MCF 10A (cell line): ENCODE measurements at places on chromosomes 1 and 21. TPM values are rescaled to one million over a fixed set of nuclear protein-coding genes. Genes with fewer than 3 reads are reported as not detected.

Gene CLDN17
- total RNA-seq, result not detected in 2 replicates

Gene C1orf53
- total RNA-seq, result 10.7 and 15.1 TPM in 2 replicates

Gene SLC35D1
- total RNA-seq, result 11.5 and 17.7 TPM in 2 replicates

Gene LRRIQ3
- total RNA-seq, result 0.63 and 0.86 TPM in 2 replicates

Gene EPS15
- 48.2 and 48.7 TPM in 2 replicates for total RNA-seq

Gene DVL1
- total RNA-seq, result 96.2 and 113 TPM in 2 replicates

Gene IFNLR1
- 0.12 and 0.19 TPM in 2 replicates for total RNA-seq

Gene COL11A1
- total RNA-seq, result not detected in 2 replicates

Gene FNDC10
- total RNA-seq, result 4.3 and 5.1 TPM in 2 replicates

DNA sequence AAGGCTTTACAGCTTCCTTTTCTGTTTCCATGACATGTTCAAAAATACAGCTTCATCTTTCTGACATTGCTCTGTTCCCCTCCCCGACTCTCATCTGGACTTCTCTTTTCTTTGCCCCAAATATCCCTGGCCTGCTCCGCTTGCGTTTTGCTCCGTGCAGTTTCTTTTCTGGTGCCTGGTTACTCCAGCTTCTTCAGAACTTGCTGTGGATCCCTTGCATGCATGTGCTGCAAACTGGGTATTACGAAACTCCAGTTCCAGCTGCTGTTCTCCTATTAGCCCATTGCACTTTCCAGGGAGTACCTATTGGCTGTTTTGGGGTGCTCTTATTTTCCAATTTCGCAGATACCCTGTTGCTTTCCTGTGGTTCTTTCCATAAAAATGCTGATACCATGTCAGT is 9.9 kb upstream of the NDC1 start:
- no peak for DNase-seq

GRCh38 chr1:1092149-1092855 is 18.2 kb upstream of the RNF223 start:
- DNase-seq, result no peak

- no peak for DNase-seq
Observed at GRCh38 chr1:229597877-229598276, 28.0 kb downstream of the TAF5L start.

GRCh38 chr21:15343066-15343465 is 278.3 kb upstream of the NRIP1 start:
- DNase-seq, result no peak

- no peak for DNase-seq
Observed at GRCh38 chr21:40057331-40057730, 190.1 kb downstream of the PCP4 start.

DNA sequence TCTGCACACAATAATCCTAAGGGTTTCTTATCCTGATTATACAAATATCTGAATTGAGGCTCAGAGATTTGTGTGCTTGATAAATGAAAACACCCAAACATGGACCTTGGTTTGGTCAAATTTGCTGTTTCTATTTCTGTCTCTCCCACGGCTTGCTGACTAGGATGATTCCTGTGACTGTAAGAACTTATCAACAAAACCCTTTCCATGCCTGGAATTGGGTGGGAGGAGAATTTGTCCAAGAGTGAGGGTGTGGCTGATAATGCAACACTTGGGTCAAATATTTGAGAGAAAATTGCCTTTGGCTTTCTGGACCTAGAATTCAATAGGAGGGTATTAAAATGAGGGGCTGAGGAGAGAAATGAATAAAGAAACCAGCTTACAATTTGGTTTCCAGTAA is 48.0 kb downstream of the RHBG start:
- DNase-seq, result no peak

GRCh38 chr1:1206376-1206965 is at the start of gene TNFRSF18:
Gene TNFRSF18, minus strand, starts transcription at chr1:1206592. Its CDS starts 21 bp downstream, at chr1:1206571.
- no peak for DNase-seq

GRCh38 chr1:45769261-45769932 is 18.9 kb upstream of the IPP start:
- DNase-seq, result peak; percentile 4

DNA sequence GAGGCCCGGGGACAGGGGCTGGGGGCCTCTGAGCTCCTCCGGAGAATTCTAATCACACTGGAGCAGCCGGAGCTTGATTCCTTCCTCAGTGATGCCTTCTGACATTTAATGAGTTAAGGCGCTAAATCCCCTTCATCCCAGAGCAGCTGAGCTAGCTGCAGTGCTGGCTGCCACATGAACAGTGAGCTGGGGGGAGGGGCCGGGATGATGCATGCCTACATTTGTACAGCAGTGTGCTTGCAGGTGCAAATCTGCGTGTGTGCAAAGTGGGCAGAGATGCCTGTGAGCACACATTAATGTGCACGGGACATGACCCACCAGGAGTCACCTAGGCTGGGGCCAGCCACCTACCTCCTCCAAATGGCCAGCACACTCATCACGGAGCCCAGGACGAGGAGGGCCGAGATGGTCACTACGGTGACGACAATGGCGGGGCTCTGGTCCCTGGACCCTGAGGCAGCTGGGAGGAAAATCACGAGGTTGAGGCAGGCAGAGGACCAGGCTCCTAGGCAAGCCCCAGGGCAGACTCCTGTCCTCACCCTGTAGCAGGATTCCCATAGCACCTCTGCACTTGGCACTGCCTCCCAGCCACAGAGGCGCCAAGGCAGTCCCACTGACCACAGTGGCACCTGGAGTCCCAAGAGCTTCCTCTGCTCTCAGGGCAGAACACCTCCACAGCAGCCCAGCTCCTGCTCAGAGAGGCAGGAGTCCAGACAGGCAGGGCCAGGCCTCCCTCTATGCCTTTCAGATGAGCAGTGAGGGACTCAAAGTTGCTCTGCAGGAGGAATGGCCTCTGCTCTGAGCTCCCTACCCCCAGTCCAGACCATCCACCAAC is 34.7 kb downstream of the CDCA8 start:
- DNase-seq, result no peak

GRCh38 chr1:57789936-57790335 is 366.1 kb upstream of the DAB1 start:
- no peak for DNase-seq

DNA sequence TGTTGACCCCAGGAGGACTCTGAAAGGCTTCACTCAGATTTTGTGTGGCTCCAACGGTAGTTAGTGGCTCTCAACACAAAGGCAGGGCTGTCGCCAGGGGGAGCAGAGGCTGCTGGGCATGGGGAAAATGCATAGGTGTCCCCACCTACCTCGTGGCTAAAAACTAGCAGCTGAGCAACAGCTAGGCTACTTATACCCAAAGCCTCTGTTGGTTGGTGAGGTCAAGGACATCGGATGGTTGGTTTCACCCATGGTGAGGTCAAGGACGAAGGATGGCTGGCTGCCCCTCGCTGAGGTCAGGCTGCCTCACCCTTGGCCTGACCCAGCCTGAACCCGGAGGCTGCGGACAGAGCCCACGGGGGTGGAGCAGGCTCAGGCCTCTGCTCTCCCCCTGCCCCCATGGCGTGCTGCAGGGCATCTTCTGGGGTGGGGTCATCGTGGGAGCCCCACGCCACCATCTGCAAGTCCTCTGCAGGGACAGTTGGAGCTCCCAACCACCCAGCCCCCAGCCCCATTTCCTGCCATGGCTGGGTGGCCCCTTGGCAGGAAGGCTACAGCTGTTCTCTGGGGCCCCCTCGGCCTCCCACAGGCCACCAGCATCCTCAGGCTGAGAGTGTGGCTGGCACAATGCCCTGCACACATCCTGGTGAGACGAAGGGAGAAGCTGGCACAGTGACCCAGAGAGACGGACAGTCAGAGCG is 8.5 kb upstream of the GNB1 start:
- no peak for DNase-seq

- DNase-seq, result no peak
Observed at GRCh38 chr1:2239384-2239985, 11.4 kb downstream of the SKI start.

- no peak for DNase-seq
Observed at GRCh38 chr1:235864931-235865525, 1.7 kb downstream of the LYST start.

DNA sequence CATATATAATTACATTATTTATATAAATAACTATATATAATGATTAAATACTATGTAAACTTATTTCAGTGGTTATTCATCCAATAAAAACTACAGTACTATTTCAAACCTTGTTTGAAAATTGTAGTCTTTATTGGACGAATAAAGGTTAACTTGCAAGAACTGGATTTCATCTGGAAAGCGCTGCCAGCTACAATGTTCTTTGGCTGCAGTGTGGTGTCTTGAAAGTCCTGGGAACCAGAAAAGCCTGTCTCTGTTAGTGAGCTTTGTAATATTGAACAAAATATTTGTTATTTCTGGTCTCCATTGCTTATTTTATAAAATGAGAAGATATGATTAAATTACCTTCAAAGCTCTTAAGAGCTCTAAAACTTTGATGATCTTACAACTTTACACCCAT is 763.6 kb downstream of the ADGRL2 start:
- no peak for DNase-seq

- no peak for DNase-seq
Observed at GRCh38 chr1:6113116-6113515, 67.0 kb downstream of the CHD5 start.

- DNase-seq, result no peak
Observed at GRCh38 chr1:64653466-64653865, 91.4 kb upstream of the RAVER2 start.

GRCh38 chr1:89295187-89295586 is 22.5 kb upstream of the GBP5 start:
- DNase-seq, result no peak

- DNase-seq, result peak; percentile 35
Observed at GRCh38 chr1:68346188-68346808, 103.5 kb downstream of the RPE65 start.

- peak; percentile 46 for DNase-seq
Observed at GRCh38 chr1:21931171-21932093, 5.7 kb downstream of the HSPG2 start.

DNA sequence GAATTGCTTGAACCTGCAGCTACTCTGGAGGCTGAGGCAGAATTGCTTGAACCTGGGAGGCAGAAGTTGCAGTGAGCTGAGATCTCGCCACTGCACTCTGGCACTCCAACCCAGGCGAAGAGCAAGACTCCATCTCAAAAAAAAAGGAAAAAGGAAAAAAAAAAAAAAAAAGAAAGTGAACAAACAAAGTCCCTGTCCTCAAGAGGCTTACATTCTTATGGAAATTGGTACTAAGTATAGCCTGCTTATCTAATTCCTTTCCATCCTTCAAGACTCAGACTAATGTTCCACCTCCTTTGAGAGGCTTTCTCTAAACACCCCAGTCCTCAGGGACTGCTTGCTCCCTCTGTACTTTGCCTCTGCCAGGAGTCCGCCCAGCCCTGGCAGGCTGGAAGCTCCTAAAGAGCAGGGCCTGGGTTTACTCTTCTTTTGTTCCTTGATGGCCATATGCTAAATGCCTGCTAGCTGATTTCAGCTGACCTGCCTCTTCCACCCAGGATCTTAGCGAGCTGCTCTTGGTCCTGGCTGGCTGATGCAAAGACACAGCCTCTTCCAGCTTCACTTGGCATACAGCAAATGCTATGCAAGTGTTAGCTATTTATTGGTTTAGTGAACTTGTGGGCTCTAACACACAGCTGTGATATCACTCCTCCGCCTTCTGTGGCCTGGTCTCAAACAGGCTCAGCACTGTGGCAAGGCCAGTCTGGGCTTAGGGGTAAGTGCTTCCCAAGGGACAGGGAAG is 9.8 kb downstream of the SLC9A1 start:
- no peak for DNase-seq
